ENCODE measurements at places on chromosomes 4 and X. TPM values are rescaled to one million over a fixed set of nuclear protein-coding genes. Genes with fewer than 3 reads are reported as not detected.

DNA sequence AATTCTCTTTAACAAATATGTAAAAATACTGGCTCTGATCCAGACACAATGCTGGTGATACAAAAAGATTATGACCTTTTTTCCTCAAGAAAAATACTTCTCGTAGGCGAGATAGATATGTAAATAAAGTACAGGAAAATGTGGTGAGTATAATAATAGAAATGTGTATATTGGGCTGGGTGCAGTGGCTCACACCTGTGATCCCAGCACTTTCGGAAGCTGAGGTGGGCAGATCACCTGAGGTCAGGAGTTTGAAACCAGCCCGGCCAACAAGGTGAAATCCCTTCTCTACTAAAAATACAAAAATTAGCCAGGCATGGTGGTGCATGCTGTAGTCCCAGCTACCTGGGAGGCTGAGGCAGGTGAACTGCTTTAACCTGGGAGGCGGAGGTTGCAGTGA lies 55.0 kb downstream of the MRPL1 start:
- no peaks in the 10 kb centered on the region for H3K27me3 ChIP-seq
- no peaks in the 10 kb centered on the region for H3K4me1 ChIP-seq
- H3K4me3 ChIP-seq: no peak overlapping the region
- no peak for DNase-seq

Gene CFAP299
- not detected for total RNA-seq

- no peaks in the 10 kb centered on the region for H3K27me3 ChIP-seq
- H3K36me3 ChIP-seq: no peaks in the 10 kb centered on the region
- H3K27ac ChIP-seq: no peak overlapping the region
- no peak overlapping the region for H3K4me3 ChIP-seq
- H3K4me1 ChIP-seq: no peaks in the 10 kb centered on the region
Measured at GRCh38 chr4:3313556-3314228, 20.9 kb downstream of the RGS12 start.

GRCh38 chr4:36332782-36333131 lies 51.3 kb downstream of the DTHD1 start:
- DNase-seq: no peak
- H3K4me1 ChIP-seq: no peaks in the 10 kb centered on the region
- H3K36me3 ChIP-seq: no peaks in the 10 kb centered on the region
- H3K27ac ChIP-seq: no peak overlapping the region
- no peak overlapping the region for H3K4me3 ChIP-seq

DNA sequence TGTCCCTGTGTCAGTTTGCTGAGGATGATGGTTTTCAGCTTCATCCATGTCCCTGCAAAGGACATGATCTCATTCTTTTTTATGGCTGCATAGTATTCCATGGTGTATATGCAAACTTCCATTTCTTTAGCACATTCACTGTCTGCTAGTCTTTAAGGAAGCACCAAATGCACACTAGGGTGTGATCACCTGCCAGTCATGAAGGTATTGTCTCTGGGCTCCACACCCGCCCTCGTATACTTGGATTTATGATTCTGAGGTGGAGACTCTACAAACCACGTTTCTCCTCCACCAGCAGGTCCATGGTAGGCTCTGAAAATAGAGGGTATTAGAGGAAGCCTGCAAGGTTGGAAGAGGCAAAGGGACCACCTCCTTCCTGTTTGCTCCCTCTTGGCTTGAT lies 75.9 kb upstream of the MAML3 start:
- H3K27me3 ChIP-seq: no peaks in the 10 kb centered on the region
- H3K4me3 ChIP-seq: no peak overlapping the region
- peaks cover 8% of the 10 kb centered on the region for H3K4me1 ChIP-seq
- DNase-seq: no peak
- H3K27ac ChIP-seq: no peak overlapping the region
- no peaks in the 10 kb centered on the region for H3K36me3 ChIP-seq

DNA sequence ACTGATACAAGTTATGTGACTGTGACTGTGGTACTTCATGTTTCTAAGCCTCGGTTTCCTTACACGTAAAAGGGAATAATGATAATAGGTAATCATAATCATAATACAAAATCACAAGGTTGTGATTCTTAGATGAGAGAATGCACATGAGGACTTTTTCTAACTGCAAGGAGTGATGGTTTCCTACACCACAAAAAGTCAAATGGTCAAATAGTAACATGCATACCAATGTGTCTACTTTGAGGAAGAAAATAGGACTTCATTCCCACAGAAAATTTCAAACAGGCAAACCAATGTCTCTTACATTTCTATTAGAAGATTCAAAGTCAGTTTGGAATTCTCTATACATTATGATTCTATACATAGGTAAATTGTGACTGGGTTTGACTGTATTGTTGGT lies 368.7 kb upstream of the FTHL17 start:
- DNase-seq: no peak
- no peak overlapping the region for H3K4me3 ChIP-seq
- no peak overlapping the region for H3K27ac ChIP-seq
- H3K36me3 ChIP-seq: no peaks in the 10 kb centered on the region
- no peaks in the 10 kb centered on the region for H3K4me1 ChIP-seq

- H3K27ac ChIP-seq: no peak overlapping the region
- H3K4me1 ChIP-seq: no peaks in the 10 kb centered on the region
- no peak for DNase-seq
- H3K27me3 ChIP-seq: no peaks in the 10 kb centered on the region
Measured at GRCh38 chr4:110480746-110481271, 4.9 kb downstream of the ENPEP start.

GRCh38 chr4:91325495-91325894 lies 978.3 kb upstream of the GRID2 start:
- H3K27ac ChIP-seq: no peak overlapping the region
- DNase-seq: no peak
- H3K36me3 ChIP-seq: peaks cover 35% of the 10 kb centered on the region
- no peaks in the 10 kb centered on the region for H3K4me1 ChIP-seq
- H3K27me3 ChIP-seq: no peaks in the 10 kb centered on the region

Gene IRF2
- total RNA-seq: 13.3 TPM

GRCh38 chr4:100960232-100960631 lies 387.1 kb downstream of the PPP3CA start:
- H3K4me1 ChIP-seq: no peaks in the 10 kb centered on the region
- no peaks in the 10 kb centered on the region for H3K27me3 ChIP-seq
- H3K4me3 ChIP-seq: no peak overlapping the region
- no peak overlapping the region for H3K27ac ChIP-seq
- no peak for DNase-seq
- H3K36me3 ChIP-seq: no peaks in the 10 kb centered on the region

GRCh38 chrX:107204068-107204605 lies 2.1 kb downstream of the NUP62CL start:
- DNase-seq: no peak
- H3K4me3 ChIP-seq: no peak overlapping the region
- H3K36me3 ChIP-seq: no peaks in the 10 kb centered on the region

DNA sequence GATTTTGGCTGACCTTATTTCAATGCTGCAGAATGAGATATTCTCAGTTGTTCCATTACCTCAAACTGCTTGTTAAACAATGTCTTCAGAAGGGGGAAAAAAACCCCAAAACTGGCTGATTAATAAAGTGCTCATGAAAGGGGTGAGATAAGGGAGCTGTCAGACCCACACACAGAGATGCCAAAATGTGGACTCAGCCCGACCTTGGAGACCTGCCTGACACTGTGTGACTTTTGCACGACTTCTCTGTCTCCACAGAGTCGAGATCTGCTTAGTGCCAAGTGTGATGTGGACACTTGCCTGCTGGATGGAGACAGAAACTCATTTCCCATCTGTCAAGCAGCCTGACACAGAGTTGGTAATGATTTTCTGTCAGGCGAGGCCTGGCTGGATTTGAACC lies 31.5 kb downstream of the REELD1 start:
- no peaks in the 10 kb centered on the region for H3K36me3 ChIP-seq
- no peak overlapping the region for H3K4me3 ChIP-seq
- H3K4me1 ChIP-seq: no peaks in the 10 kb centered on the region
- no peak for DNase-seq
- no peaks in the 10 kb centered on the region for H3K27me3 ChIP-seq

DNA sequence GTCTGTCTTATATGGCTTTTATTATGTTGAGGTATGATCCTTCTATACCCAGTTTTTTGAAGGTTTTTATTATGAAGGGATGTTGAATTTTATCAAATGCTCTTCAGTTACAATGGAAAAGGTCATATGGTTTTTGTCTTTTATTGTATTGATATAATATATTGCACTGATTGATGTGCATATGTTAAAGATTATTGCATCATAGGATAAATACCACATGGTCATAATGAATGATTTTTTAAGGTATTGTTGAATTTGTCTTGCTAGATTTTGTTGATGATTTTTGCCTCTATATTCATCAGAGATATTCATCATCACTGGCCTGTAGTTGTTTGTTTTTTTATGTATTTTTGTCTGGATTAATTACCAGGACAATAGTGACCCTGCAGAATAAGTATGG lies 339.2 kb upstream of the CT83 start:
- no peaks in the 10 kb centered on the region for H3K4me1 ChIP-seq
- no peak overlapping the region for H3K4me3 ChIP-seq
- peaks cover 55% of the 10 kb centered on the region for H3K36me3 ChIP-seq
- no peaks in the 10 kb centered on the region for H3K27me3 ChIP-seq
- DNase-seq: no peak

DNA sequence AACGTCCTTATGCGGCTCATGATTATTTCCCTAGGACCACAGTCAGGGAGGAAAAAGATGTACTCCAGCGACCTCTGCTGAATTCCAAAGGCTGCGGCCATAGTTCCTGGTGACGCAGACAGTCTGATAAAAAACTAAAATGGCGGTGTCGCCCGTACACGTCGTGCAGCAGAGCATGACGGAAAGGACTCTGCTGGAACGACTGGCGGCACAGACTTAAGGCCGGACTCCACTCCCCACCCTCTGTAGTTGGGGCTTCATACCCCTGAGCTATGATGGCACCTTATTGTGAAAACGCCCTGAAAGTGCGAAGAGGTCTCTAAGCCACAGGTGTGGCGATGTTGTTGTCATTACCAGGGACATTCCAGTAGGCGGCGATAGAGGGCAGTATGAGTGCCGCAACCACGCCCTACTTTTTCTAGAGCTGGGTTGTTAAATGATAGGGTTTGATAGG lies 90.0 kb upstream of the EDA2R start:
- H3K4me3 ChIP-seq: peak overlapping the region; percentile 94
- no peaks in the 10 kb centered on the region for H3K27me3 ChIP-seq
- peaks cover under 1% of the 10 kb centered on the region for H3K36me3 ChIP-seq
- no peak overlapping the region for H3K27ac ChIP-seq
- H3K4me1 ChIP-seq: no peaks in the 10 kb centered on the region
- DNase-seq: peak; percentile 67

Gene SPON2
- total RNA-seq: 1.7 TPM

Gene ZNF711
- total RNA-seq: 14.9 TPM

Gene PIM2
- 163 TPM for total RNA-seq

GRCh38 chr4:140286456-140286855 lies 87.0 kb upstream of the SCOC start:
- DNase-seq: no peak
- no peak overlapping the region for H3K27ac ChIP-seq
- no peaks in the 10 kb centered on the region for H3K36me3 ChIP-seq
- H3K4me3 ChIP-seq: no peak overlapping the region

GRCh38 chrX:54043541-54044125 lies 640 bp downstream of the PHF8 start:
- peaks cover 3% of the 10 kb centered on the region for H3K4me1 ChIP-seq
- H3K27ac ChIP-seq: peak overlapping the region; percentile 97
- peaks cover 28% of the 10 kb centered on the region for H3K36me3 ChIP-seq
- no peaks in the 10 kb centered on the region for H3K27me3 ChIP-seq
- peak overlapping the region; percentile 92 for H3K4me3 ChIP-seq

- no peaks in the 10 kb centered on the region for H3K27me3 ChIP-seq
- no peaks in the 10 kb centered on the region for H3K4me1 ChIP-seq
- H3K36me3 ChIP-seq: peaks cover 3% of the 10 kb centered on the region
Measured at GRCh38 chr4:177937041-177937440, 494.8 kb upstream of the AGA start.

DNA sequence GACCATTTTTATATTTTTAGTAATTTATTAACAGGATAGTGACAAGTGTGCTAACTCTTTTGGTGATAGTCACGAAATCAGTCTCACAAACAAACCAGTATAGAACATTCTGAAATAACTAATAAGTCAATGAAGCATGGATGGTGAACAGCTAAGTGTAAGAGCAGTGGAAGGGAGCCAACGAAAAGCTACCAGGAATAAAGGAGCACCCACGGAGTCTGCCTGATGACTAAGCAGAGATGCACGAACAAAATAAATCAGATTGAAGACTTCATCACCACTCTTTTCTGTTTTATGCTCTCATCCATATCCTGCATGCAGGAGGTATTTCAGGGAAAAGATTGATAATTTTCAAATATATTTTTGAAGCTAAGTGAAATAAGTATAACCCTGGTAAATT lies 891.1 kb upstream of the HS3ST1 start:
- no peaks in the 10 kb centered on the region for H3K27me3 ChIP-seq
- no peaks in the 10 kb centered on the region for H3K4me1 ChIP-seq
- DNase-seq: no peak
- H3K36me3 ChIP-seq: no peaks in the 10 kb centered on the region
- no peak overlapping the region for H3K4me3 ChIP-seq

GRCh38 chr4:154009191-154009590 lies 220.3 kb upstream of the SFRP2 start:
- H3K36me3 ChIP-seq: peaks cover 1% of the 10 kb centered on the region
- H3K4me1 ChIP-seq: no peaks in the 10 kb centered on the region
- no peaks in the 10 kb centered on the region for H3K27me3 ChIP-seq
- H3K27ac ChIP-seq: no peak overlapping the region
- no peak for DNase-seq

DNA sequence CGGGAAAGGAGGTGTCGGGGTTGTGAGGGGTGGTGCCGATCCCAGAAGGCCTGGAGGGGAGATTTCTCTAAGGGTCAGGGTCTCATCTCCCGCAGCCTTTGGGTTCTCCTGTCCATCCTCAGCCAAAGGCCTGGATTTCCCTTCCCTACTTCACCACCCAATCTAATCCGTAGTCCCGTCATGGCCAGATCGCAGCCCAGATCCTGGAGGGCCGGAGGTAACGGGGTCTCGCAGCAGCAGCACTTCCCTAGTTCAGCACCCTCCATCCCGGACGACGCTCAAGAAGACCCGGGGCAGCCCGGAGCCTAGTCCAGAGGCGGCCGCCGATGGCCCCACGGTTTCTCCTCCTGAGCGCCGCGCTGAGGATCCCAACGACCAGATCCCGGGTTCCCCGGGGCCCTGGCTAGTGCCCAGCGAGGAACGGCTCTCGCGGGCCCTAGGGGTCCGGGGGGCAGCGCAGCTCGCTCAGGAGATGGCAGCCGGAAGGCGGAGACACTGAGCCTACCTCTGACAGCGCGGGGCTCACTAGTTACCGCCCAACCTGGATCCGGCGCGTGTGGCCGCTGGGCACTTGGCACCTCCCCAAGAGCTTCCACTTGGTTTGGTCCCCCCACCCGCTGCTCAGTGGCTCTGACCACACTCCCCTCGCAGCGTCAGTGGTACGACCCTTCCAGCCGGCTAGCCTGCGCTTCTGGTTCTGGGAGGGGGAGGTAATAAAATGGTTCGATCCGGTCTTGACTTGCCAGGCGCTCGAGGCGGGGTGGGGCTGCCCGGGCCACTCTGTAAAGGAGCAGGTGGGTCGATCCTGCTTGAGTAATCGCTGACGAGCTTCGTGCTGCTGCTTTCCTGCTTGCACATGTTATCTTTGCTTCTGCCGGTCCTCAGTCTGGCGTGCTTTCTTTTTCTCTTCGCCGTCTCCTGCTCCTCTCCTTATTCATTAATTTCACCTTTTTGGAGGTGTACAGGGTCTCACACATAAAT lies 3.6 kb downstream of the MAGIX start:
- H3K27ac ChIP-seq: no peak overlapping the region
- no peaks in the 10 kb centered on the region for H3K4me1 ChIP-seq
- peaks cover 8% of the 10 kb centered on the region for H3K36me3 ChIP-seq
- DNase-seq: peak; percentile 94

- no peaks in the 10 kb centered on the region for H3K36me3 ChIP-seq
- no peak overlapping the region for H3K4me3 ChIP-seq
- H3K27ac ChIP-seq: no peak overlapping the region
- DNase-seq: no peak
- no peaks in the 10 kb centered on the region for H3K4me1 ChIP-seq
- no peaks in the 10 kb centered on the region for H3K27me3 ChIP-seq
Measured at GRCh38 chr4:54384563-54384962, 155.5 kb downstream of the PDGFRA start.
